ENCODE measurements at places on chromosomes 5 and 9. TPM values are rescaled to one million over a fixed set of nuclear protein-coding genes. Genes with fewer than 3 reads are reported as not detected.

DNA sequence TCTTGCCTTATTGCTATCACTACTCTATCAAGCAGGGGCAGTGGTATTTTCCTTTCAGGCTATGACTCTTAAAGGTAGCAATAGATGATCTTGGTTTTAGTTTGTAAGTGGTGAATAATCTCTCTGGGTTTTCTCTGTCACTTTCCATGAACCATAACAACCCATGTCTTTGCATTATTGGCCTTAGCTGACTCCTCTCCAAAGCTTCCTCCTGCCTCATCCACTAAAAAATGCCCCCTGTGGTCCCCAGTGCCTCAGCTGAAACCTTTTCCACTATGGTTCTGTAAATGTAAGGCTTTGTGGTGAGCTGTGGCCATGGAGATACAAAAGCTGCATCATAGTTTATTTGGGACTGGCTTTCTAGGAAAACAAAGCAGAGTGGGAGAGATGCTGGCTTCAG, 128.8 kb downstream of the GPBP1 start:
- no peak overlapping the region for H3K27ac ChIP-seq
- H3K36me3 ChIP-seq = no peaks in the 10 kb centered on the region
- H3K4me3 ChIP-seq = no peak overlapping the region
- H3K4me1 ChIP-seq = peaks cover 4% of the 10 kb centered on the region

- no peaks in the 10 kb centered on the region for H3K27me3 ChIP-seq
- H3K4me1 ChIP-seq = peaks cover 9% of the 10 kb centered on the region
- no peak for DNase-seq
- no peaks in the 10 kb centered on the region for H3K36me3 ChIP-seq
- no peak overlapping the region for H3K4me3 ChIP-seq
Measured at GRCh38 chr5:180343831-180344695, 9.1 kb downstream of the GFPT2 start.

MARVELD2 gene
- total RNA-seq = 22.5 TPM

DNA sequence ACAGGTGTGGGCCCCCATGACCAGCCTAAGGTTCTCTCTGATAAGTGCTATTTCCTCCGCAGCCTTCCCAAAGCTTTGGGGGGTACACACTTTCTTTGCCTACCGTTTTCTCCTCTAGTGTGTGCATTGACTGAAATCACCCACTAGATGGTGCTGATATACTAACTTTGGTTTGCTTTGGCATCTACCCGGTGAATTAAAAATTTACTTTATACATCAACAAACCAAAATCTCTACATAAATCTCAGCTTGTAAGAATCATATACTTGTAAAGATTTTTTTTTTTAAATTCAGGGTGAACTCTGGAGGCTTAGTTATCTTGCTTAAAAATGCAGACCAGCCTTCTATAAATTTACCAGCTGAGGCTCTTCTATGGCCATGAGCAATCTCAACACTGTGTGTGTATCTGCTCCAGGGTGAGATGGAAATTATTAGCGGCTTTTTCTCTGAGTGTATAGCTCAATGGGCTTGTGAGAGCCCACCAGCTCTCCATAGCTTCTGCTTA, 475.7 kb upstream of the TNC start:
- H3K4me1 ChIP-seq = peaks cover 19% of the 10 kb centered on the region
- DNase-seq = no peak
- no peak overlapping the region for H3K4me3 ChIP-seq
- H3K36me3 ChIP-seq = no peaks in the 10 kb centered on the region
- H3K27ac ChIP-seq = no peak overlapping the region

DNA sequence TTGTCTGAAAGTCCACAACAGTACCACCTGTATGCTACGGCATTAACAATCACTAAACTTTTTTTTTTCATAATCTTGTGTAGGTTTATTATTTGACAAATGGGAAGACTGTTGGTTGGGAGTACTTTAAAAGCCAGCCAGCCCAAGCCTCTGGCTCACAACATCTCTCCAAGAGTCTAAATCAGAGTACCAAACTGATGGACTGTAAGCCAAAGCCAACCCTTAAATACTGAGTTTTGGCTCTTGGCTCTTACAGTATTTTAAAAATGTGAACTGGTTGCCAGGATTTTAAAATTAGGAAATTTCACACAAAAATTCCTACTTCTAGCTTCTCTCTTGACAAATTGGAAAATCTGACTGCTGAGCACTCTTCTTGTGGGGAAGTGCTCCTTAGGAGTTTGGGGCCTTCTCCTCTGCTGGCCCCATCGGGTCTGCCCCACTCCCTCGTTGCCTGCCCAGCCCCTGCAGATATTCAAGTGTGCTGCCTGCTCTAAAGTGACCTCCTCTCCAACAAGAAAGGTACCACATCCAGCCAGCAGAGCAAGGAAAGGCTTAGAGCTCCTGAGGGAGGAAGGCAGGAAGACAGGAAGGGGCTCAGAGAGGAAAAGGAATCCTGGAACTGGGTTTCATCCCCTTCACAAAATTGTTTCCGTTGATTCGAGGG, 21.8 kb upstream of the TMOD1 start:
- no peak overlapping the region for H3K27ac ChIP-seq
- peaks cover 22% of the 10 kb centered on the region for H3K36me3 ChIP-seq
- no peak overlapping the region for H3K4me3 ChIP-seq
- no peak for DNase-seq

- peak overlapping the region; percentile 85 for H3K27ac ChIP-seq
- H3K36me3 ChIP-seq = peaks cover 4% of the 10 kb centered on the region
- peak overlapping the region; percentile 96 for H3K4me3 ChIP-seq
- H3K27me3 ChIP-seq = no peaks in the 10 kb centered on the region
Measured at GRCh38 chr5:36150676-36151433, 832 bp downstream of the LMBRD2 start.

All from suprapubic skin (tissue), 4 donors.